ENCODE measurements at places on chromosomes 7 and 10.
A peak's percentile ranks its signal among the peaks of the same experiment; 100 is the strongest.

GRCh38 chr10:62816331-62817120 lies at the start of gene EGR2:
EGR2 (minus strand) TSS chr10:62816366; CDS start chr10:62816029, 337 bp downstream.
- H3K27ac ChIP-seq, result peak within 1 kb of the TSS; percentile 79
- peak; percentile 83 for DNase-seq
- H3K36me3 ChIP-seq, result no peaks in the 10 kb centered on the region
- peaks cover 12% of the 10 kb centered on the region for H3K27me3 ChIP-seq
- peak within 1 kb of the TSS; percentile 62 for H3K4me3 ChIP-seq
- peaks cover 46% of the 10 kb centered on the region for H3K4me1 ChIP-seq

DNA sequence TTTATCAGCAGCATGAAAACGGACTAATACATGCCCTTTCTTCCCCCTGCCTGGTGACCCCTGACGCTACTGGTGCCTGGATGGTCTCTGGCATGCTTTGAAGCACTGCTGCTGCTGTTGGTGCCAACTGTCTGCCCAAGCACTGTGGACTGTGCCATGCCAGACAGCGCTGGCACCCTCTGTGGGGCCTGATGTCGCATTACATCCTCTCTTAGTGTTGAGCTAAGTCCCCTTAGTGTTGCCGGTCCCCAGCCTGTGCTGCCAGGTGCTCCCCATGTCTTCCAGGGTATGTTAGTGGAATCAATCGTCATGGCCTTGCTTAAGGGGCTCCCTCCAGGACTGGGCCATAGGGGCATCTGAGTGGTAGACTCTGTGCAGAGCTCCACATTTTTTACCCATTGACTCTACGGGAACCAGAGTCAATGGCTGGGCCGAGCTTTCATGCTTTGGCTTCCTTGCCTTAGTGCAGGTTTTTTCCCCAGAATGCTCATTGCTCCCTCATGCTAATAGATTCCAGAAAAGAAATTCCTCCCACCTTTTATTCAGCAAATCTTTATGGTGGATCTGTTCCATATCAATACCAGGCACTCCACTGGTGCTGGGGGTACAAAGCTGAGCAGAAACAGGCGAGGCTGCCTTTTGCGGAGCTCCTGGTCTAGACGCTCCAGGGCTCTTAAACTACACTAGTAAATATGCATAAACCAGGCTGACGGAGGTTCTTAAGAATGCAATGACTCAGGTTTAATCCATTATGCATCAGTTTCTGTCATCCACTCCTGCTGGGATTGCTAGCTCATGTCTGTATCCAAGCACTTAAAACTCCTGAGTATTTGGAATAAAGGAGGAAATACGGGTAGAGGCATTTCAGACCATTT lies 21.8 kb upstream of the MRC1 start:
- H3K4me3 ChIP-seq, result no peak overlapping the region
- DNase-seq, result no peak
- no peaks in the 10 kb centered on the region for H3K27me3 ChIP-seq
- H3K27ac ChIP-seq, result no peak overlapping the region

- H3K4me3 ChIP-seq, result no peak overlapping the region
- no peak overlapping the region for H3K27ac ChIP-seq
- peaks cover 12% of the 10 kb centered on the region for H3K4me1 ChIP-seq
- peaks cover 83% of the 10 kb centered on the region for H3K36me3 ChIP-seq
Observed at GRCh38 chr10:100163704-100164621, 21.9 kb downstream of the ERLIN1 start.

- no peaks in the 10 kb centered on the region for H3K27me3 ChIP-seq
- peaks cover 5% of the 10 kb centered on the region for H3K36me3 ChIP-seq
- no peaks in the 10 kb centered on the region for H3K4me1 ChIP-seq
- DNase-seq, result no peak
- H3K27ac ChIP-seq, result no peak overlapping the region
- H3K4me3 ChIP-seq, result no peak overlapping the region
Observed at GRCh38 chr7:149140831-149141230, 6.4 kb upstream of the ZNF398 start.

- no peaks in the 10 kb centered on the region for H3K36me3 ChIP-seq
- H3K4me3 ChIP-seq, result no peak overlapping the region
Observed at GRCh38 chr10:90167174-90168064, 466.0 kb downstream of the KIF20B start.

- DNase-seq, result no peak
- no peaks in the 10 kb centered on the region for H3K27me3 ChIP-seq
- H3K4me1 ChIP-seq, result no peaks in the 10 kb centered on the region
- no peak overlapping the region for H3K27ac ChIP-seq
Observed at GRCh38 chr10:45198486-45199204, 116.8 kb downstream of the OR13A1 start.

DNA sequence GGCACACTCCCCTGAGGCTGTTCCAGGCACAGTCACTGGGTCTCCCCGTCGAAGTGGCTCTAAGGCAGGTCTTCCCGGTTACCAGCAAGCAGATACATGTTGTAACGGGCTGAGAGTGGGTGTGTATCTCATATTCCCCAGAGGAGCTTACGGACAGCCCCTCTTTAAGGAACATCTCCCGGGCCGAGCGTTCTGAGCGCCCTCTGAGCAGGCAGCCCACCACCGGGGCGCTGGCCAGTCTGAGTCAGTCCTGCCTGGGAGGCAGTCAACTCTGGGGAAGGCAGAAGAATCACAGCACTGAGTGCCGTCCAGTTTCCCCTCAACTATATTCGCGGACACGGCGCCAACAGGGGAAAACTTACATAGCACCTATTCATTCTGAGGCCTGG lies 117.4 kb downstream of the LHPP start:
- H3K36me3 ChIP-seq, result no peaks in the 10 kb centered on the region
- no peak for DNase-seq
- H3K27me3 ChIP-seq, result no peaks in the 10 kb centered on the region
- H3K27ac ChIP-seq, result no peak overlapping the region
- no peak overlapping the region for H3K4me3 ChIP-seq
- peaks cover 3% of the 10 kb centered on the region for H3K4me1 ChIP-seq

GRCh38 chr10:132263866-132264265 lies 43.9 kb downstream of the STK32C start:
- H3K27ac ChIP-seq, result no peak overlapping the region
- peaks cover 6% of the 10 kb centered on the region for H3K4me1 ChIP-seq
- no peaks in the 10 kb centered on the region for H3K36me3 ChIP-seq
- no peak overlapping the region for H3K4me3 ChIP-seq

- H3K27me3 ChIP-seq, result peaks cover 21% of the 10 kb centered on the region
- no peaks in the 10 kb centered on the region for H3K36me3 ChIP-seq
- H3K27ac ChIP-seq, result no peak overlapping the region
- no peak overlapping the region for H3K4me3 ChIP-seq
Observed at GRCh38 chr10:131068311-131068710, 243.2 kb downstream of the TCERG1L start.

DNA sequence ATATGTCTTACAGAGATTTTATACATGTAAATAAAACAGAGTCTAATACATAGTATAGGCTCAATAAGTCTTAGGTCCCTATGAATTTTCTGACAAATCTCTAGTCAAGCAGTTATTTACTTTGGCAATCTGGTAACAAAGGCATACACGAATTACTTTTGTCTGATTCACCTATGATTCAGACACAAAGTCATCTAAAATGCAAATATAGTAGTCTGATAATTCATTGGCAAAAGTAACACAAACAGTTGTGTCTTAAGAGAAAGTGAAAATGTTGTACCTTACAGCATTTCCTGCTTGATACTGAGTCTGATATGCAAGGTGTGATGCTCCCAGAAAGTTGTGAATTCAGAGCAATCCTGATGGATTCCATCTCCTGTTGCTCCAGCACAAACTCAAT lies 209.4 kb upstream of the PRSS1 start:
- no peak overlapping the region for H3K4me3 ChIP-seq
- H3K4me1 ChIP-seq, result no peaks in the 10 kb centered on the region
- H3K27me3 ChIP-seq, result no peaks in the 10 kb centered on the region
- H3K27ac ChIP-seq, result no peak overlapping the region

- H3K36me3 ChIP-seq, result no peaks in the 10 kb centered on the region
- H3K27ac ChIP-seq, result no peak overlapping the region
- DNase-seq, result no peak
- no peaks in the 10 kb centered on the region for H3K27me3 ChIP-seq
Observed at GRCh38 chr7:270351-270983, 19.5 kb upstream of the FOXL3 start.
